Fibroblast of mammary gland (primary cell): ENCODE measurements at places on chromosomes 6 and 20.
A peak's percentile ranks its signal among the peaks of the same experiment; 100 is the strongest.

DNA sequence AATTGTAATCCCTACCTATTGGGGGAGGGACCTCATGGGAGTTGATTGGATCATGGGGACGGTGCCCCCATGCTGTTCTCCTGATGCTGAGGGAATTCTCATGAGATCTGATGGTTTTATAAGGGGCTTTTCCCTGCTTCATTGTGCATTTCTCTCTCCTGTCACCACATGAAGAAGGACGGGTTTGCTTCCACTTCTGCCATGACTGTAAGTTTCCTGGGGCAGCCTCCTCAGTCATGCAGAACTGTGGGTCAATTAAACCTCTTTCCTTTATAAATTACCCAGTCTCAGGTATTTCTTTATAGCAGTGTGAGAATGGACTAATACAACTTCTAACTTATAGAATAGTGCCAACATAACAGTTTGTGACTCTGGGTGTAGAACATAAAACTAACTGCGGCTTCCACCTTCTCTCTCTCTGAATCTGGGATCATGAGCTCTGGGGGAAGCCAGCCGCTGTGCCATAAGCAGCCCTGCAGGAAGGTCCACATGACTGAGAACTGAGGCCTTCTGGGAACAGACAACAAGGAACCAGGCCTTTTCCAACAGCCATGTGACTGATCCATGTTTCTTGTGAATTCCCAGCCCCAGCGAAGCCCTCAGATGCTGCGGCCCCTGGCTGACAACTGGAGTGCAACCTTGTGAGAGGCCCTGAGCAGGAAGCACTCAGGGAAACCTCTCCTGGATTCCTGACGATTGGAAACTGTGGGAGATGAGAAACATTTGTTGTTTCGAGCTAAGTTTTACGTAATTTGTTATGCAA, 3.4 kb upstream of the HLA-A start:
- no peak for DNase-seq

- peak; percentile 58 for DNase-seq
Measured at GRCh38 chr20:36784900-36785299, 11.3 kb upstream of the DSN1 start.

- no peak for DNase-seq
Measured at GRCh38 chr6:105308840-105309239, 94.0 kb downstream of the PREP start.

GRCh38 chr6:100171533-100172321, 177.7 kb upstream of the MCHR2 start:
- peak; percentile 65 for DNase-seq

DNA sequence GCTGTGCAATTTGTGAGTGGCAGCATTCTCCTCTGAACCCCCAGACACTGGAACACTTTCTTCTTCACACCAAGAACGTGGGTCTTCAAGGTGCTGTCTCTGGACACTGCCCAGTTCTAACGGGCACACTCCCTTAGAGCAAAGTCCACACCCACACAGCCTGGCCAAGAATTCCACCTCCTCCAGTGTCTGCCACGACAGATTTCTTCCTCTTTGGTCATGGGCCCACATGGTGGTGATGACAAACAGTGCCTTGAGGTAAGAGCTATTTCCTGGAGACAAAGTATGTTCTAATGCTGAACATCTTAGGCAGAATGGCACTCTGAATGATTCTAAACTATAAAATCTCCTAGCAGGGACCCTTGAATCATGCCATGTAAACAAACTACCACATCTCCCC, 25.5 kb upstream of the SSTR4 start:
- no peak for DNase-seq

DNA sequence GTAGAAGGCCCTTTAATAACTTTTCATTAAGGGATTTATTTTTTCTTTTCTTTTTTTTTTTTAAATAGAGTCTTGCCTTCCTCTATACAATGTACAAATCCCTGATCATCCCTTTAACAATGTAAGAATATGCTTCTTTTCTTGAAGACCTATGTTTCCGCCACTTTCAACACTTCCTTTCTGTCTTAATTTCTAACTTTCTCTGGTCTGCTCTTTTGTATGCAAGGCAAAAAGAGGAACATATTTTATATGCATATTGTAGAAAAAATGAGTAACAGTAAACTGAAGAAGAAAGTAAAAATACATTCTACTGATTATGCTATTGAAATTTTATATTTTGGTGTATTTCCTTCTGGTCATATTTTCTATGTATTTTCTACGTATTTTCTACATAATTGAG, 484.7 kb downstream of the TFAP2B start:
- no peak for DNase-seq

- DNase-seq, result no peak
Measured at GRCh38 chr20:62039738-62040137, 25.9 kb downstream of the TAF4 start.

- no peak for DNase-seq
Measured at GRCh38 chr20:1304710-1305515, 24.0 kb downstream of the SDCBP2 start.

GRCh38 chr6:109081516-109082187, 13.0 kb downstream of the SESN1 start:
- DNase-seq, result no peak

DNA sequence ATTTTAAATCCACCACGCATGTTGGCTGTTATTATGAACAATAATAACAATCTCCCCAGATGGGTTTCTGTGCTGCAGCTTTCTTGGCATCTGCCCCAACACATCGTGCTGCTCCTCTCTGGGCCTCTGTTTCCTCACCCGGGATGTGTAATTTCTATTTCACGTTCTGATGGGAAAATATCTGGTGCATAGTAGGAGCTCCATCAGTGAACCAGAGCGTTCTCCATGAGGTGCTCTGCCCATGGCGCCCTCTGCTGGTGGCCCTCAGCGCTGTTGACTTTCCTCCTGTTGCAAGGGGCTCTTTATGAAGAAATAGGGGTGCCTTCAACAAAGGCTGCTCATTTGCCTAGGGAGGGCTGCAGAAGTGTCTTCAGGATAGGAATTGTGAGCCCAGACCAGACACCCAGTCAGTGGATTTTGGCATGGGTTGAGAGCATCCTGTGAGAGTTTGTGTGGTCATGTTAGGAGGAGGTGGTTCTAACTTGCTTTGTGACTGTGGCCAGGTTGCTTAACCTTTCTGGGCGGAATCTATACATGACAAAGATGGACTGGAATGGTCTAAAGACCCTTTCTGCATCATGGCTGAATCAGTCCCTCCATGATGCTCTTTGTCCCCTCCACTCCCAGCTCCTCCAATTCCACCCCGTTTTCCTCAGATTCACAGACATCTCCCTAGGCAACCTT, 8.1 kb downstream of the SCRT2 start:
- DNase-seq, result peak; percentile 40
